ENCODE measurements at places on chromosomes 4 and X.

DNA sequence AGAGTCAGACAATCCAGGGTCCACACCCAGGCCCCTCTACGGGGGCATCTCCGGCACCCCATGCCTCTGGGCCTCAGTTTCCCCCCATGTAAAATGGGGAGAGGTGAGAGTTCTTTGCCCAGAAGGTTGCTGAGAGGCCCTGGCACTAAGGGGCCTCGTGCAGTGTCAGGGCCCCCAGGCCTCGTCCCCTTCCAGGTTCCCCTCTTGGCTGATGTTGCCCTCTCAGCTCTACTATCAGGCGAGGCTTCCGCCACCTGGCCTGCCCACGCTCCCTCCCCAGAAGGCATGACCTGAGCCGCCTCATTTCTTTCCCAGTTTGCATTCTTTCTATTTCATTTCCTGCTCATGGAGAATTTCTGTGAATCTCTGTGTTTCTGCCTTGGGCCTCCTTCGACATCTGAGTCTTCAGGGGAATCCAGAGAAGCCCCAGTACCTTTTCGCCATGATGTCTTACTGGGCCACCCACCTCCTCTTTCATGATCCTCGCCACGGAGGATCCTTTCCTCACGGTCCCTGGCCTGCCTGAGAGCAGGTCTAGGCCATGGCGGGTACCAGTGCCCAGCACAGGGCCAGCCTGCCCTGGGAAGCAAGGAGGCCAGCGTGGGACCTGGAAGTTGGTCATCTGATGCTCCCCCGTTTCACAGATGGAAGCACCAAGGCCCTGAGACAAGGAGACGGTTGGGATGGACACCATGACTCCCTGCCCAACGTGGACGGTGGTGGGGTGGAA is 21.9 kb upstream of the MRFAP1 start:
- no peak for DNase-seq

DNA sequence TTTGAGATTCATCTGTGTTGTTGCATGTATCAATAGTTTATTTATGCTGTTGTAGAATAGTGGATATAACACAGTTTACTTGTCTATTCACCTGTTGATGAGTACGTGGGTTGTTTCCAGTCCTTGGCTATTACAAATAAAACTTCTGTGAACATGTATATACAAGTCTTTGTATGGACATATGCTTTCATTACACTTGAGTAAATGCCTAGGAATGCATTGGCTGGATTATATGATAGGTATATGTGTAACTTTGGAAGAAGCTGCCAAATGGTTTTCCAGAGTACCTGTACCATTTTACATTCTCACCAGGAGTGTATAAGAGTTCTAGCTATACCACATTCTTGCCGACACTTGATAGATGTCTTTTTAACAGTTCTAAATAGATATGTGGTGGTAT is 16.5 kb downstream of the ART3 start:
- DNase-seq, result no peak

DNA sequence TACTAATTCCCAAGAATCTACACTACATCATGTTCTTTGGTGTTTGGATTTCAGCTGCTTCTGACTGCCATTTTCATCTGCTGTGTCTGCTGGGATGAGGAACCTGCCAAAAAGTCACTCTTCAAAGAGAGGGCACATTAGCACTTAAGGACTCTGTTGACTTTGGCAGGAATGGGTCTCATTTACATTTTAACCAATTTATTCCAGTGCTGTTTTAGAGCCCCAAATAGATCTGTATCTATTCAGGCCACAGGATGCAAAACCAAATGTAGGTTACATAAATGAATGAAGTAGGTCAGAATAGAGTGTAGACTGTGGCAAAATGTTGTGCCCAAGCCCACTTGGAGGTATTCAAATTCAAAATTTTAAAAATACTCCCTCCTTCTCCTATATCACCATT is 14.4 kb downstream of the TXK start:
- DNase-seq, result no peak

- no peak for DNase-seq
These were observed 132.5 kb downstream of the ATP10D start for GRCh38 chr4:47617607-47618006.

DNA sequence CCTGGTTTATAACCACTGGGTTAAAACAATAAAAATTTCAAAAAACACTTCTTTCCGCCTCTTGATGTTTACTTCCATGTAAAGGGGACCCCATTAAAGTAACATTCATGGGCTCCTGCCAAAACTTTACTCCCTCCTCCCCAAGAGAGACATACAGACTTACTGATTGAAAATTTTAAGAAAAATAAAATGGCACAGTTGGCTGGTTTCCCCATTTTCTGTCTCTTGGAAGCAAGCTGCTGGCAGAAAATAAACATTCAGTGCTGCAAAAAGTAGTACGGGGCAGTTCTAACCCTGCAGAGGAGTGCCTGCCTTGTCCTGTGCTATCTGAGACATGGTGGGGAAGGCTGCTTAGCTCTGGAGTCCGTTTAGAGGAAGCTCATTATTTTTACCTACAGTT is 187.3 kb upstream of the INTU start:
- no peak for DNase-seq

DNA sequence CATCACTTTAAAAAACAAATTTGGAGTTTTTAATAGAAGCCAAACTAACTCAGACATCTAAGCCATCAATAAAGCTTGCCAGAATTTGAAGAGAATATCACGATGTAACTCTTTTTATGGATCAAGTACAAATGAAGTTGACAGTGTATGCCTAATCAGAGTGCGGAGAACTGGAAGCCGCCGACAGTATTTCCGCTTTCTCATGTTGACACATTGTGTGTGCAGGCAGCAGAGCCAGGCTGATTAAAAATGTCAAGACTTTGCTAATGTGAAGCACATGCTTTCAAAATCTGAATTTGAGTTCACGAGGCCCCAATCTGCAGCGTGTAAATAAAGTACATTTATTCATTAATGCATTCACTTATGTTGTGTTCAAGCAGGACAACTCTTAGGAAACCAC is 161.2 kb downstream of the TENM3 start:
- DNase-seq, result no peak

DNA sequence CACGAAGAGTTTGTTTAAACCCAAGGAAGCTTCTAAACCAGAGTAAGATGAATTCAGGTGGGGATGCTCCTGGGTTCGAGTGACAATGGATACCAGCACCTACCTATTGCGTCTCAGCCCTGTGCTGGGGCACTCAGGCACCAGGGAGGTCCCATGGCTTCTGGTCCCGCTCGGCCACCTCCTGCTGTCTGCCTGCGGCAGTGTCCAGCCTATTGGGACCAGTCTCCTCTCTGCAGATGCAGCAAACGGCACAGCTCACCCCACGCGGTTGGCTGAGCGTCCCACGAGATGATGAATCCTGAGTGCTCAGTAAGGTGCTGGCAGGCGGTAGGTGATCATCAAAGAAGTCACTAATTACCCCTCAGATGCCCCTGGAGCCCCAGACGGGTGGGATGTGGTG is 75.2 kb downstream of the ACOX3 start:
- DNase-seq, result no peak
